ENCODE measurements at places on chromosomes 5 and 9.

- no peak for DNase-seq
Observed at GRCh38 chr5:53378590-53379247, 101.7 kb upstream of the FST start.

- no peak for DNase-seq
Observed at GRCh38 chr5:108727236-108727650, 20.5 kb upstream of the FER start.

DNA sequence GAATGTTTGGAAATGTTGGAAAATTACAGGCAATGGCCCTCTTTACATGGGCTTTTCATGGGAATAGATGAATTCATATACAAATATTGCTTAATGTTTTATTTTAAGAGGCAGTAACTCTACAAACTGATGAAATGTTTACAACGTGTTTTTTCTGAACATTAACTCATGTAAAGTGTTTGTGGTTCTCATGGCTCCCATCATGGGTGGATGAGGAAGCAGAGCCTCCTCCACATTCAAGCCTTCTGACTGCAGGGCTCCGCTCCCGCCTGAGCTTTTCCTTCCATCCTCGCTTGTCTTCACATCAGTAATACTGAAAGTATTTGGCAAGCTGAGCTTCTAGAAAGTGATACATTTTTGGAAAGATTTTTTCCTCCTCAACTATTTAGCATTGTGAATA is 204.2 kb downstream of the ARHGAP26 start:
- no peak for DNase-seq

GRCh38 chr9:135590486-135591079 is 29.0 kb downstream of the PAEP start:
- no peak for DNase-seq

DNA sequence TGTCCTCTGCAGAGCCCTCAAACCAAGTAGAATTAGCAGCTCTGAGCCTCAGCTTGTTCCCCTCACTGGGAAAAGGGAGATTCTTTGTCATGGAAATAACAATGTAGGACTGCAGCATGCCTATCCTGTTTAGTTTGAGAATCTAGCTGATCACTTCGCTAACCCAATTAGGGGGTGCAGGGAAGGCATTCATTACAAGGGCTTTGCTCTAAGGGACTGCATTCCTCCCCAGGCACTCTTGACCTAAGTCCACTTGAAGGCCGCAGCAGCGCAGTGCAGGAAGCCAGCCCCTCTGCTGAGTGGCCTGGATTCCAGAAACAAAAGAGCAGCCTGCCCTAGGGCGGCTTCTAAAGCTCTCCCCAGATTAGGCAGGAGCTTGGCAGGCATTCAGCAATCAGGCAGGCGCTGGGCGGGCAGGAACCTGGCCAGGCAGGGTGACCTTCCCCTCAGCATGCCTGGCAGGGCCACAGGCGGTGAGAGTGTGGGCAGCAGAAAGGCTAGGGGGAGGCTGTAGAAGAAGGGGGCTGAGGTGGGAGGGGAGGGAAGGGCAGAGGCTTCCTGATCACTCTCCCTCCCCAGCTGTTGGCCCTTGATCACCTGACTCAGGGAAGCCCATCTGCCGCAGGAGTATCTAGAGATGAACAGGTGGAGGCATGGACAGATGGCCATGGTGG is 24.8 kb downstream of the CCNJL start:
- DNase-seq: no peak

- no peak for DNase-seq
Observed at GRCh38 chr5:111929867-111930266, 172.9 kb upstream of the NREP start.

DNA sequence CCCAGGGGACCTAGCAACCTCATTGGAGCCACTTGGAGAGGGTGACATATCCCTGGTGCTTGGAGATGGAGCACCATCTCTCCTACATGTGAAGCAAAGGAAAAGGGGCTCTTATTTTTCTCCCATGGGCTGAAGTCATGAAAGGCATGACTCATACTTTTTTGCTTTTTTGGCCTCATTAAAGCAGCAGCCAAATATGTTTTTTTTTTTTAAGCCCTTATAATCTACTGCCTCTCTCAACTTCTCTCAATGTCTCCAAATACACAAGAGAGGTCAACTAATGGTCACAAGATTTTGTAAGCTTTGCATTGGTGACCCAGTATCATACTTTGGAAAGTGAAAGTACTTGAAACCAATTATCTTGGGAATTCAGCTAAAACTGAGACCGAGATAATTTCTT is 1.6 kb upstream of the CFAP90 start:
- no peak for DNase-seq

- no peak for DNase-seq
Observed at GRCh38 chr5:174191076-174191475, 145.6 kb downstream of the NSG2 start.

DNA sequence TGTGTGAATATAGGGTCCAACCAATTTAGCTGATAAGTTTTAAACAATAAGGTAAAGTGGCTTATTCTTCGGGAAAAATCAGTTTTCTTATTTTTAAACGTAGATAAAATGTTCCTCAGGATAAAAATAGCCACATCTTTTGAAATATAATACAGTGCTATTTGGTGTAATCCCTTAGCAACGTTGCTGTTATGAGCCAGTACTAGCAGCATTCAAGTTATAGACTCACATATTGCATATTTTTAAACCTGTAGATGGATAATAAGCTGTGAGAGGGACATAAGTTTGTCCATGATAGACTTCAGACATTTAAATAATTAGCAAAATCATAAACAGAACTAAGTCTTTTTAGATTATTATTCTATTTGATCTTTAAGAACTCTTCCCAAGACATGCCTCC is 6.3 kb downstream of the PDE4D start:
- DNase-seq: no peak

DNA sequence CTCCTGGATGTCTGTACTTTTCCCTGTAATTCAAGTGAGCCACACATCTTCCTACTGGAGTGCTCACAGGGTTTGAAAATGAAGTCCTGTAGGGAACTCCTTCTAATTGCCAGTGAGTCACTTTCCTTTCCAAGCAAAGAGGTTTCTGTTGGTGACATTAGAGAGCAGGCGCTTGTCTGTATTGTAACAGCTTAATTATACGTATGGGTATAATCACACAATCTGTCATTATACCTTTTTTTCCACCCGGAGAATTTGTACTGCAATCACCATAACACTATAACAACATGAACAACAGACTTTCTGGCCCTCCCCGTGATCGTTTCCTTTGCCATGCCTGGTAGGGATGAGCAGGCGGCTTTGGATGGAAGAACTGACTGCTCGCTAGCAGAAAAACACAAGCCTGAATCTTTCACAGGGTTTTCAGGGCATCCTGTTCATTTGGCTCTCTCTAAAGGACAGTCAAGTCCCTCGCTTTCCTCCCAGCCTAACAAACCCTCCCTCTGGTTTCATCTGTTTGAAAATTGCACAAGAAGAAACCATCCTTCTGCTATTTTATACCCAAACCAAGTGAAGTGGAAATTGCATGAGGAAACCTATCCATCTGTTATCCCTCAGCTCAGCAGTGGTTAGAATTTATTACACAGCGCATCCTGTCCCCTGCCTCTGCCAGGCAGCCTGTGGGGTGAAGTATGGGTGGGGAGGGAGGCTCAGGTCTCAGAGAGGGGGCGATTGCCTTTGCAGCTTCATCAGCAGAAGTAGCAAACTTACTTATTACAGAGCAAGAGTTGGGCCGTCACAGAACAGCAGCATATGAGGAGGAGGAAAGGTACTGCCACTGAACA is 307.0 kb upstream of the TLE4 start:
- DNase-seq: no peak

- no peak for DNase-seq
Observed at GRCh38 chr9:121344184-121344583, 25.9 kb downstream of the STOM start.

DNA sequence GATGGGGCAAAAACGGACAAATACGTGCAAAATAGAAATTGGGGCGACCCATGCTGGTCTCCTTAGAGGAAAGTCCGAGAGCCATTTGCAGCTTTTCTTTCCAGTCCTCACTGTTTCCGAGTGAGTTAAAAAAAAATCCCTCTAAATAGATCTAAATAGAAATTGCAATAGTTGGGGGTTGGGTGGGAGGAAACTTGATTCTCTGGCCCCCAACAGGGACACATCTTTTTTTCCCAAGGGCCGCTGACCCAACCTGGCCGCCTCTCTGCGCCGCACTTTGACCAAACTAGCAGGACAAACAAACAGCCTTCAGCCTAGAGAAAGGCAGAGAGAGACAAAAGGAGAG is 2.8 kb upstream of the NKX2-5 start:
- DNase-seq: no peak

DNA sequence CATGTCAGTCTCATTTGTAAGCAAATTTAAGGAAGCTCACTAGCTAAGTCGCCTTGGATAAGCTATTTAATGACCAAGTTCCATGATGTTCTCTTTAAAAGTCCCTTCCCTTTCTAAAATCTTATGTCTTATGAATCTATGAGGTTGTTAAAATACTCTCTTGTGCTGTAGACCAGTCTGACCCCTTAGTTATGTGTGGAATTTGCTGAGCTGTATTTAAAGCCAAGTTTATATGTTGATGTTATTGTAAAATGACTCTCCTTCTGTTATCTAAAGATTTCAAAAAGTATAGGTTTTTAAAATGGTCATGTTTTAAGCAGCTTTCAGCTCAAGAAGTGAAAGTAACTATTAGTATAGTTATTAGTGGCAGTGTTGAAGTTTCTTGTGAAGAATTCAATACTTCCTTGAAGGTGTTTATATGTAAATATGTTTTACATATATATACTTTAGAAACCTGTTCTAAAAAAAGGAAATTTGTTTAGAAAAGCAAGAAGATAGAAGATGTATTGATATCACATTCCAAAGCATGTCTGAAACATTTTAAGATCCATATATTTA is 92.2 kb downstream of the CDC42SE2 start:
- DNase-seq: no peak

DNA sequence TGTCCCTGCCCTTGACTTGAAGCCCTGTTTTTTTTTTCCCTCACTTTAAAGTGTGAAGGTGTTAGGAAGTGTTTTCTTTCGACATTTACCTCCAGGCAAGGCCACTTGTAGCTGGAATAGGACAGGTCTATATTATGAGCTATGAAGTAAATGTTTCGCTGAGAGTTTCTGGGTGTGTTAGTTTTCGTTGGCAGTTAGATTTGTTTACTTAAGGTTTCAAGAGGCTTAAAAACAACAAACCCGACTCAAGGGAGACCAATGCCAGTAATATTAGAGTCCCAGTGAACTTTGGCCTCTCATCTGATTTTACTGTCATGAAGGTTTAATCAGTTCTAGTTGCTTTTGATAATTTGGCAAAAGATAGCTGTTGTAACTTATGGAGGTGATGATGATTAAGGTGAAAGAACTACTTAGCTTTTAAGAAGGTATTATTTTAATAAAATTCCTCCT is 25.2 kb downstream of the OCLN start:
- no peak for DNase-seq

DNA sequence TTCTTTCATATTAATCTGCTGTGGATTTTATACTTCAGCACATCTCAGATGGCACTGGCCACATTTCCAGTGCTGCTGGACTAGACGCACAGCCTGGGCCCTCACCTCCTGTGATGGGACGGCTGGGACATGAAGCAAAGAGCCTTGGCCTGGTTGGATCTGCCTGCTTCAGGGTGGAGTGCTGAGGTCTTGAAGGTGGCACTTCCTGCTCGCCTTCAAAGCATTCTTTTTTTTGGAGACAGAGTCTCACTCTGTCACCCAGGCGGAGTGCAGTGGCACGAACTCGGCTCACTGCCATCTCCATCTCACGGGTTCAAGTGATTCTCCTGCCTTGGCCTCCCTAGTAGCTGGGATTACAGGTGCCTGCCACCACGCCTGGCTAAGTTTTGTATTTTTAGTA is 73.1 kb downstream of the RAPGEF1 start:
- DNase-seq: no peak
